ENCODE measurements at places on chromosomes 12 and 14.

DNA sequence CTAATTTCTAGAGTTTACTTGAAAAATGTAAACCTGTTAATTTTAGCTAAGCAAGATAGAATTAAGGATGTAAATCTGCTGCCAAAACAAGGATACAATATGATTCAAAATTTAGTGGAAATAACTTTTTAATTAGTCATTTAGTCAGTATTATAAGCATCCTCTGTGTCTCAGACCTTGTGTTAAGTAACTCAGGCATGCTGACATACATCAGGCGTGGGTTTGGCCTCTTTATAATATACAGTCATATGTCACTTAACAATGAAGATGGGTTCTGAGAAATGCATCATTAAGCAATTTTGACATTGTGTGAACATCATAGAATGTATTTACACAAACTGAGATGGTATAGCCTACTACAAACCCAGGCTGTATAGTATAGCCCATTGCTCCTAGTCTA lies 386.9 kb downstream of the ZFP36L1 start:
- DNase-seq: no peak

- DNase-seq: no peak
These were observed 2.0 kb upstream of the PRB2 start for GRCh38 chr12:11397366-11397765.

GRCh38 chr14:23300687-23301223 lies 1.9 kb downstream of the PPP1R3E start:
- DNase-seq: peak; percentile 19

DNA sequence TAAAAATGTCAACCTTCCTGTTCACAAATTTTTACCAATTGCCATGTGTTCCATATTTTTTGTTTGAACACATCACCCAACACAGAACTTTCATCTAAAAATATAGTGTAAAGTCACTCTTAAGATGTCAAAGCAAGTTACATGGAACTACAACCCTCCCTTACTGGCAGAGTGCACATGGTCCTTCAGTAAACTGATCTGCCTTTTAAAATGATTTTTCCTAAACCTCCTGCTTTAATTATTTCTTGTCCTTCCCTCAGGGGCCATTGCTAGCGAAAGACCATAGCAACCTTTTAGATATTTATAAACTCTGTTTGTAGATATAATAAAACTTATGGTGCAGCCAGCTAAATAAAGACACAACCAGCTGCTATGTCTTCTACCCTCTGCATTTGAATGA lies 255.2 kb upstream of the FAR2 start:
- DNase-seq: no peak

- peak; percentile 57 for DNase-seq
These were observed 32.7 kb downstream of the VCPKMT start for GRCh38 chr14:50083467-50084337.

GRCh38 chr14:23105348-23105824 lies 597 bp upstream of the CIROP start:
- DNase-seq: peak; percentile 3

GRCh38 chr14:51957950-51958349 lies 31.4 kb upstream of the RTRAF start:
- no peak for DNase-seq

- no peak for DNase-seq
These were observed 138.5 kb upstream of the SYT1 start for GRCh38 chr12:78725951-78726580.

GRCh38 chr12:102917026-102917787 lies at the start of gene PAH:
Gene PAH, minus strand, starts transcription at chr12:102917244. Its CDS starts 114 bp downstream, at chr12:102917130.
- peak; percentile 22 for DNase-seq

DNA sequence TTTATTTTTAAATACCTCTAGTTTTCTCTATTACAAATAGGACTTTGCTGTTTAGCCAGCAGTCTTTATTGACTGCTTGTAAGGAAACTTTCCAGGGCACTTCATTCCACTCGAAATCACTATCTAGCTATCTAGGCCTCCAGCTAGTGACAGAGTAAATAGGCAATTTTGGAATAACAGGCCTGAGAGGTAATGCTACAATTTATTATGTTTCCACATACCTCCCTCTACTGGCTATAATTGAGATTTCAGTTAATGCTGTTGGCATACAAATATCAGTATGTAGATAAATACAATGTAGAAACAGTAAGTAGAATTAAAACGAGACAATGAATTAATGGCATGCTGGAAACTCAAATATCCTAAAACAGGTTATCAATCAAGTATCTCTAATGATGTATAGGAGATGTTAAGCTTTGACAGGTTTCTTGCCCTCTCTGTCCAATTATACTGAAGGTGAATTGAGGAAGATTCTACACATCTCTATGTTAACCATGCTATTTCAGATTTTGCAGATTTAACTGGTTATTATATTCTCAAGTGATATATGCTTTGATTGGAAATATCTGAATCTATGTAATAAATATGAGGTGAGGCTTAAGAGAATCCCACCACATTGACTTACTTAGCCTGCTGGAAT lies 7.2 kb downstream of the DTD2 start:
- DNase-seq: peak; percentile 25

DNA sequence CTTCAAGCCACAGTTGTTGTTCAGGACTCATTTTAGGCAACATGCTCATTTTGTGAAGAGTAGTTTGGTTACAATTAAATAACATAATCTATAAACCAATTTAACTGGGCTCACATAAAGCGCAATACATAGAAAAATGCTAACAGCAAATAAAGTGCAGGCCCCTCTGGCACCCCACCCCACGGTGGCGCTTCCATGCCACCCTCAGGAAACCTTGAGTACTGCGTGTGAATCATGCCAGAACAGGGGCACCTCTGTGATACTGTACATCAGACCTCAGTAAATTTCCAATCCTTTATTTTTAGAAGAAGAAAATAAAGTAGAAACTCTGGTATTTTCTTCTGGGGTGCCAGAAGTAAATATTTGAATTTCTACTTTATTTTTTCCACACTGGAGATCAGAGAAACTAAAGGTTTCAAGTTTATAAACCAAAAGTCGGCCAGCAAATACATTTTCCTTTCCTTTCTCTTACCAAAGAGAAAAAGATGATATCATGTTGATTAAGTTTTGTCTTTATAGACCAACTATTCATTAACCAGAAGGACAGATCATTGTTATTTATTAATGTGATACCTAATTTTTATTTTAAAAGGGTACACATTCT lies 316.8 kb downstream of the PAWR start:
- peak; percentile 13 for DNase-seq

DNA sequence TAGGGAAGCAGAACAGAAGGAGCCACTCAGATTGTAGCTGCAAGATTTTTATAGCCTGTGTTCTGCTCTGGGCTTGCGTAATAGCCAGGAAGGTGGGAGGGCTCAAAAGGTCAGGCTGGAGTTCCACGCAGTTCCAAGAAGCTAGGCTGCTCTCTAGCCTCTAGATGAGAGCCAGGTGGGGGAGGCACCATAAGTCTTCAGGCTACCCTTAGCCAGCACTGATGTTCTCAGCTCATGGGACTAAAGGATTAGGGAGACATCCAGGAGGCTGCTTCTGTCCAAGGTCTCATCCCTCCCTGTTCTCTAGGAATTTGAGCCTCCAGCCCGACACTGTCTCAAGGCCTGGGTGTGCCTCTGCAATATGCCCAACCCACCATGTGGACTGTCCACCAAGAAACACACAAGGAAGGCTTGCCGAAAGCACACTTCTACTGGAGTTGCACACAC lies 1.7 kb downstream of the LMBR1L start:
- DNase-seq: no peak

DNA sequence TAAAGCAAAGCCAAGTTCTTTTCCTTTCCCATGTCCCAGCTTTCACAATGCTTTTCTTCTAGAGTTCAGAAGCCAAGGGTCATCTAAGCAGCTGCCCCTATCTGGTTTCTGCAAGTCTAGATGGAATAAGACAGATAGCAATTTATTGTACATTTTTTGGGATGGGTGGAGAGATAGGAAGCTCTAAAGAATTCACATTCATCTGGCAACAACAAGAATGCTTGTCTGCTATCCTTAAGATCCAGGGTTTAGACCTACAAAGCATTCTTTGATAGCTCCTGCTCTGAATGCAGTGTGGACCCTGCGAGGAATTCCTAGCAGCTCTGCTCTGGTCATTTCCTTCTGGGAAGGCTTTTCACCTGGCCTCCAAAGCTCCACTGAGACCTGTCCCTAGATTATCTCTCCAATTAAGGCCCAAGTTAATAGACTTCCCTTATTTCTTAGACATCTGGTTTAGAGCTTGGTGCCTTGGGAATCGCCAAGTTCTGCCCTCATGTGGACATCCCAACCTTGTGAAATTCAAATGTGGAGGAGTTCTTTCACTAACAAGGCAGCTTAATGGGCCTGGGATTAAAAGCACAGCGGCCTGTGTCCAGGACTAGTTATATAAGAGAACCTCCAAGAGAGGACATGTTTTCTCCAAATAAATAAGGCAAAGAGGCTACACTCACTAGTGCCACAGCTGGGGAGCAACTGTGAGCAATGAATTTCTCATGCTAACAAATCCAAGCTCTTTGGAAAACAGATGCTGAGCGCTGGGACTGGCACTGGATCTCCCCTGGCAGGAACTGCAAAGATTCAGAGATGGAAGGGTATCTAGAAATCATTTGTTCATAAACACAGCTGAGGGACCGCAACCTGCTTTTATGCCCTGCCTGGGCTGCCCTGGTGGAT lies 384.5 kb upstream of the DDHD1 start:
- DNase-seq: no peak

DNA sequence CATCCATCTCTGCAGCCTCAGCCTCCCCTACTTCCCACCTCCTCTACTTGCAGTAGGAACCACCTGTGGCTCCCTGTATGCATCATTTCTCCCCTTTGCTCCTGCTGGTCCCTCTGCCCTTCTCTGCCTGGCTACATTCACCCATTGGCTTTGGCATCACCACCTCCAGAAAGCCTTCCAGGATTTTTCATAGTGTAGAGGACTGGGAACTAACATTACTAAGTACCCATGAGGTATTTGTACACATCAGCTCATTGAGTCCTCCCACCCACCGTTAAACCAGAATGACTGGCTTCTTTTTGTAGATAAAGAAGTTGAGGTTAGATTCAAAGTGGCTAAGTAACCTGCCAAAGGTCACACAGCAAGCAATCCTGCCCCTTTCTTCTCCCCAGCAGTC lies 17.1 kb downstream of the SYNE3 start:
- DNase-seq: no peak

DNA sequence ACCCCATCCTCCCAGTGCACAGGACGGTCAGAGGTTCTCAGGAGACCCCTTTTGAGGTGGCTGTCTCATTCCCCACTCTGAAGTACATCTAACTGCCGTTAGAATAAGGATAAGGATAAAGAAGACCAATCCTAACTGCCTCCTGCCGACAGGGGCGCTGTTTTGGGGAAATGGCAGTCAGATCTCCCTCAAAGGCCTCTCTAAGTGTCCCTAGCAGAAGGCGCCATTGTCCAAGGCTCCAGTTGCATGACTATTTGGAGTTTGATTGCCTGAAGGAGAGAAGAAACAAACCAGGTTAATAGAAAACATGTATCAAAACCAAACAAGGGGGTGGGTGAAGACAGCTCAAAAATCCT lies 29.1 kb upstream of the KLRB1 start:
- DNase-seq: no peak

DNA sequence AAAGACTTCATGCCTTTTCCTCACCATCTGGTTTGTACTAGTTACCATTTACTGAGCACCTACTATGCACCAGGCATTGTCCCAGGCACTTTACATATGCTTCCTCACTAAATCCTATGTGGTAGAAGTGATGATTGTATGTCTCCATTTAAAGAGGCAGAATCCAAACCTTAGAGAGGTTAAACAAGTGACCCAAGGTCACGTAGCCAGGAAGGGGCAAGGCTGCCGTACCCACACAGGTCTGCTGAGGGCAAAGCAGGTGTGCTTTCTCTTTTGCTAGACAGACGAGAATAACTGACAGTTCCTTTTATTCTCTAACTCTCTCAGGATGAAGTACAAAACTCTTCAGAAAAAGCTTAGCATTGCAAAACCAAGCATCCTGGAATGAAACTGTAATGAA lies 235.2 kb upstream of the SRRM4 start:
- DNase-seq: no peak

All from GM20000 (cell line).